Adrenal gland (tissue), 19 donors: ENCODE measurements at places on chromosomes 12 and 14. TPM values are rescaled to one million over a fixed set of nuclear protein-coding genes. Genes with fewer than 3 reads are reported as not detected.
A peak's percentile ranks its signal among the peaks of the same experiment; 100 is the strongest.

- H3K36me3 ChIP-seq: no peaks in the 10 kb centered on the region
- no peak overlapping the region for H3K4me3 ChIP-seq
- peaks cover 8% of the 10 kb centered on the region for H3K4me1 ChIP-seq
- no peak for DNase-seq
Measured at GRCh38 chr12:49643961-49644619, 20.7 kb downstream of the PRPF40B start.

- H3K4me1 ChIP-seq: no peaks in the 10 kb centered on the region
- peak overlapping the region; percentile 83 for H3K27ac ChIP-seq
- H3K27me3 ChIP-seq: no peaks in the 10 kb centered on the region
- peak; percentile 45 for DNase-seq
- H3K4me3 ChIP-seq: peak overlapping the region; percentile 44
Measured at GRCh38 chr14:67533754-67534085, 630 bp downstream of the PLEKHH1 start.

DNA sequence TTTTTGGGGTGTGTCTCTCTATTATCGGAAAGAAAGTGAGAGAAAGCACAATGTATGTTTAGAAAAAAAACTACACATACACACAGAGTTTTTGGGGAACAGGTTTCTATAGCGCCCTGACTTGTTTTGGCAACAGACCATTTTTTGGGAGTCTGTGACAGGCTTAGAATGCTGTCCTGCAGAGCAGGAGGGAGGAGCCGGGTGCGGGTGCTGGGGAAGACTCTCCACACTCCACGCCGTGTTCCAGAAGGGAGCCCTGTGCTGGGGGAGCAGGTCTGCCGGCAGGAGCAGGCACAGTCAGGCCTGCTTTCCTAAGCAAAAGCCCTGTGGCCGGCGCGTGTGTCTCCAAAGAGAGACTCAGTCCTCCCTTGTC, 26.5 kb downstream of the CD9 start:
- no peaks in the 10 kb centered on the region for H3K27me3 ChIP-seq
- H3K36me3 ChIP-seq: peaks cover 21% of the 10 kb centered on the region
- H3K27ac ChIP-seq: peak overlapping the region; percentile 75
- H3K4me3 ChIP-seq: no peak overlapping the region
- peaks cover 91% of the 10 kb centered on the region for H3K4me1 ChIP-seq

DNA sequence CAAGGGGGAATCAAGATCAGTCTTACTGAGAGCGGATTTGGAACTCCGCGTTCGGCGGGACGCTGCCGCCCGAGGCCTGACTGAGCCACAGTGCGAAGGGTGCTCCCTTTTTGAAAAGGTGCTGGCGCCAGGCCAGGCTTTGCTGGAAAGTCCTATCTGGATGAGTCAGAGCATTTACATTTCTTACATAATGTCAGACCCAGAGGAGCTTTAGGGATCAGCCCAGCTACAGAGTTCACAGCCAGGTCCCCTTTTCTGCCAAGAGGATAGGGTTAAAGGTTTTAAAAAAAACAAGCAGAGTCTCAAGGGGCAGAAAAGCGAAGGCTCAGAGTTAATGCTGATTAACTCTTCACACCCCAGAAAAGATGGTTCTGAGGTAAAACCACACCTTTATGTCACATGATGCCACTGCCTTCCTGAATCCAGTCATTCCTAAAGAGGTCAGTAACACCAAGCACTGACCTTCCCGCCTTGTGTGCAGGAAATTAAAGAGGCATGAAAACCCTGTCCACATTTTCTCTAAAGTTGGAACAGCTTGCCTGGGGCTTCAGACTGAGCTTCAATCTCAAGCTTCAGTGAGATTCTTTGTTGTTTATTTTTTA, 11.7 kb upstream of the FBXL14 start:
- no peaks in the 10 kb centered on the region for H3K27me3 ChIP-seq
- no peak overlapping the region for H3K4me3 ChIP-seq
- peak overlapping the region; percentile 87 for H3K27ac ChIP-seq
- DNase-seq: peak; percentile 95
- no peaks in the 10 kb centered on the region for H3K36me3 ChIP-seq

DNA sequence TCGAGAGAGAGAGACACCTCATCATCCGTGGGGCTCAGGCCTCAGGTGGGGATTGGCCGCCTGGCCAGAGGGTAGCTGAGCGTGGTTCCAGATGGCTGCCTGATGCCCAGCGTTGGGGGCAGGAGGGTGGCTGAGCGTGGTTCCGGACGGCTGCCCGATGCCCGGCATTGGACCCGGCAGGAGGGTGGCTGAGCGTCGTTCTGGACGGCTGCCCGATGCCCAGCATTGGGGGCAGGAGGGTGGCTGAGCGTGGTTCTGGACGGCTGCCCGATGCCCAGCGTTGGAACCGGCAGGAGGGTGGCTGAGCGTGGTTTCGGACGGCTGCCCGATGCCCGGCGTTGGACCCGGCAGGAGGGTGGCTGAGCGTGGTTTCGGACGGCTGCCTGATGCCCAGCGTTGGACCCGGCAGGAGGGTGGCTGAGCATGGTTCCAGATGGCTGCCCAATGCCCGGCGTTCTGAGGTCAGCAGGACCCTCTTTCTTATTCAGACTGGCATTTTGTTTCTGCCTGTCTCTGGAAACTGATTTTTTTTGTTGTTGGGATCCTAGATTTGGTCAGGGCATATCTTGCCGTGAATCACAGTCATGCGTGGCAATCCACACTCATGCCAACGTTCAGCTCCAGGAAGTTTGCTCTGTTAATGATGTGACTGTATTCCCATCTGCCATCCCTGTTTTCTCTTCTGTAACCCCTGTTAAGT, 40.7 kb downstream of the GALNT9 start:
- H3K4me3 ChIP-seq: no peak overlapping the region
- H3K27ac ChIP-seq: no peak overlapping the region
- H3K36me3 ChIP-seq: no peaks in the 10 kb centered on the region
- peaks cover 6% of the 10 kb centered on the region for H3K27me3 ChIP-seq

DNA sequence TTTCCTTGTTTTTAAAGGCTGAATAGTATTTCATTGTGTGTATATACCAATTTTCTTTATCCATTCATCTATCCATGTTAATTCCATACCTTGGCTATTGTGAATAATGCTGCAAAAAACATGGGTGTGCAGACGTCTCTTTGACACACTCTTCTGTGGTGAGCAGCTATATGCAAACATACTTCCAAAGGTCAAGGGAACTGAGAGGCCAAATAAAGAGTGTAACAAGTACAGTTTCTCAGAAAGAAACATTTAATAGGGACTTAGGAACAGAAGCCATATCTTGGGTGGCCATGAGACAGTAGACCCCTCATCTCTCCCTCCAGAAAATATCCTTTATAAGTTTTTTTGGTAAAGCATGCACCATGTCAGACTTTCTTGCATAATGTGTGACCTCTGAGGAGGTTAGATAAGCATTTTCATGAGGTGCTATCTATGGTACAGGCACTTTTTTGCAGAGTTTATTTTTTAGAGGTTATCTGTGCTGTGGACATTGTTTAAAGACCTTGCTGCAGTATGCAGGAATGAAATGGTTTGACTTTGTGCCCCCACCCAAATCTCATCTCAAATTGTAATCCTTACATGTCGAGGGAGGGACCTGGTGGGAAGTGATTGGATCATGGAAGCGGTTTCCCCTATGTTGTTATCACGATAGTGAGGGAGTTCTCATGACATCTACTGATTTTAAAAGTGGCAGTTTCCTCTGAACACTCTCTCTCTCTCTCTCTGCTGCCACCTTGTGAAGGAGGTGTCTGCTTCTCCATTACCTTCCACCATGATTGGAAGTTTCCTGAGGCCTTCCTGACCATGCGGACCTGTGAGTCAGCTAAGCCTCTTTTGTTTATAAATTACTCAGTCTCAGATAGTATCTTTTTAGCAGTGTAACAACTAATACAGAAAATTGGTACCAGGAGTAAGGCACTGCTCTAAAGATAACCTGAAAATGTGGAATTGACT, 1202.3 kb downstream of the GALC start:
- H3K4me1 ChIP-seq: no peaks in the 10 kb centered on the region
- H3K27me3 ChIP-seq: no peaks in the 10 kb centered on the region
- no peaks in the 10 kb centered on the region for H3K36me3 ChIP-seq
- H3K27ac ChIP-seq: no peak overlapping the region

DNA sequence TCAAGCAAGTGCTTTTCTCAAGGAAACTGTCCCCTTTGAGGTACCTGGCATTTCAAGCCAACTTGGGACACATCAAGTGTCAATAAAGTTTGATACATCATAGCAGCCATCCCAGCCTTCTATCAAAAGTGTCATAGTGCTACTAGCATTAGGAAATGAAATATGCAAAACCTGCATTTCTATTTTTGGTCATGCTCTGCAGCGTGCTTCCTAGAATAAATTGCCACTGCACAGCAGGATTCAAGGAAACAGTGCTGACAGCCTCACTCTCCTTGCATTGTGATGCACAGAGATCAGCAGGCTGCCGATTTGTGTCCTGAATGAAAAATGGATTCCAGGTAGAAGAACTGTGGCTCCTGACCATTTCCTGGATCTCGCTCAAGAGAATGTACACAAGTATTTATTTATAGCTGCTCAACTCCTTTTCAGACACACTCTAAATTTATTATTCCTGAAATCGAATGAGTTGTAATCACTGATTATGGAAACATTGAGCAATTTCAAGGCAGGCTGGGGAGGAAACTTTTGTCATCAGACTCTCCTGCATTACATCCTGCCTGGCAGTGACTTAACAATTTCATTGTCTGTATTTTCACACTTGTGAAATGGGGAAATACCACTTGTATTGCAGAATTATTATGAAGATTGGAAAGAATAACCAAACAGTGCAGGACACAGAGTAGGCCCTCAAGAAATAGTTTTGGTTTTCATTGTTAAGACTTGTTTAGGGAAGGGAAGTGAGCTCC, 120.9 kb downstream of the SLC38A6 start:
- no peak overlapping the region for H3K27ac ChIP-seq
- H3K36me3 ChIP-seq: no peaks in the 10 kb centered on the region
- H3K27me3 ChIP-seq: no peaks in the 10 kb centered on the region
- H3K4me1 ChIP-seq: peaks cover 25% of the 10 kb centered on the region

GRCh38 chr14:85517114-85517688, 12.7 kb upstream of the FLRT2 start:
- no peaks in the 10 kb centered on the region for H3K36me3 ChIP-seq
- no peak overlapping the region for H3K4me3 ChIP-seq
- no peak for DNase-seq
- no peaks in the 10 kb centered on the region for H3K27me3 ChIP-seq

DNA sequence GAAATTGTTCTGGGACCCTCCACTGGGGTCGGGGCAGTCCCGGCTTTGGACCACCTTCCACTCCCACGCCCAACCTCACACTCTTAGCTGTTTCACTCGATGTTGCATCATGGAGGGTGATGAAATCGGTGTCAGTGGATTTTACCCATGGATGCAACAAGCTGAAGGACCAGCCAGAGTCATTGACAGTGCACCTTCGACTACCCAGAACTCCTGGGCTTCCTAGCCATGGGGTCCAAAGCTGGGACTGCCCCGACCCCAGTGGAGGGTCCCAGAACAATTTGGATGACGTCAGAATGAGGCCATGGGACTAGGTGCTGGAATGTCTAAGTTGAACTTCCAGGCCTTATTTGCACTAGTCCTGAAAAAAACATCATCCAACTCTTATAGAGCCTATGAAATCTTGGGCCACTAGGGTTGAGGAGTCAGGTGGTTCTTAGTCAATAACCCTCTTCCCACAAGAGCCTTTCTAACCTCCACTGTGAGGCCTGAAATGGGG, 882 bp upstream of the IL23A start:
- H3K4me3 ChIP-seq: no peak overlapping the region
- no peaks in the 10 kb centered on the region for H3K27me3 ChIP-seq
- no peak for DNase-seq
- no peak overlapping the region for H3K27ac ChIP-seq
- peaks cover 7% of the 10 kb centered on the region for H3K36me3 ChIP-seq

- no peaks in the 10 kb centered on the region for H3K27me3 ChIP-seq
- H3K27ac ChIP-seq: no peak overlapping the region
Measured at GRCh38 chr12:120091371-120092090, 25.0 kb downstream of the RAB35 start.

DNA sequence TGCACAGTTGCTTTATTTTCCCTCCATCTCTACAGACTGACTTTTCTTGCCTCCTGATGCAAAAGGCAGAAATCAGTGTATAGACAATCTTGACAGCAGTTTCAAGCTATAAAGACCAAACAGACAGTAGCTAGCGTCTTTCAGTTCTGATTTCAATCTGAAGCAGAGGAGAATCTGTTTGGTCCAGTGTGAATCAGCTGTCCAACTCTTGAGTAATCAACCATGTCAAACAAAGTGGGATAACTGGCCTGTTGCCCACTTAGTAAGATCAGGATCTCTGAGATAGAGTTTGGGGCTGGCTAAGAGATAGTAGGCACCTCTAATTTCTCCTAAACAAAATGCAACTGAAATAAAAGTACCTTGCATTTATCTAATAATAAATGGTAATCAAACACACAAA, 797.4 kb upstream of the FBXO33 start:
- no peaks in the 10 kb centered on the region for H3K36me3 ChIP-seq
- no peaks in the 10 kb centered on the region for H3K4me1 ChIP-seq
- no peak for DNase-seq
- no peak overlapping the region for H3K27ac ChIP-seq

DNA sequence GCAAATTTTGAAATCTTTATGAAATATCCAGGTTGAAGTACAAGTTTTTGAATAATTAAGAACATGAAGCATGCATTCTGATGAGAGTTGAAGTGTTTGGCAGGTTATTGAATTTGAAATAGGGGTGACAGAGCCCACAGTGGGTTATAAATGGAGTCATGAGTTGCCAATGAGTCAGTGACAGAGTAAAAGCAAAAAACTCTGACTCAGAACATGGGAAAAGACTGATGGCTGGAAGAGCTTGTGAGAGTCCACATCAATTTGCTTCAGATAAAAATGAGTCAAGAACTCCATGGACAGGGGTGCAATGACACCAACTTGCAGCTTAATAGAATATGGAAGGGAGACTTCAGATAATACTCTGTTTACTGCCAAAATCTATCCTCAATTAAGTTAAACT, 105.3 kb downstream of the SLC6A15 start:
- H3K27me3 ChIP-seq: no peaks in the 10 kb centered on the region
- no peaks in the 10 kb centered on the region for H3K4me1 ChIP-seq
- DNase-seq: no peak
- no peaks in the 10 kb centered on the region for H3K36me3 ChIP-seq
- no peak overlapping the region for H3K27ac ChIP-seq

DNA sequence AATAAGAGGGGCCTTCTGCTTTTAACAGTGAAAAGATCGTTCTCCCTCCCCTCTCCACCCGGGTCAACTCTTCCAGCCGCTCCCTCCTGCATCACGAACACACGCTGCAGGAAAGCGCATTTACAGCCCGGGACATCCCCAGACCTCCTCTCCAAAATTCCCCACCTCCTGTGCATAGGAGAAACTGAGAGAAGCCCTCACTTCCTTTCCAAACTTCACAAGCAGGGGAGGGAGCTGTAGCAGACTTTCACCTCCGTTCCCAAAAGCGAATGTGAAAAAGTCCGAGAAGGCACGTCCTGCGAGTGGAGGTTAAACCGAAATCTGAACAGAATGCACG, 513 bp downstream of the BCAT1 start:
- no peaks in the 10 kb centered on the region for H3K27me3 ChIP-seq
- H3K4me1 ChIP-seq: peaks cover 15% of the 10 kb centered on the region
- H3K36me3 ChIP-seq: no peaks in the 10 kb centered on the region
- H3K27ac ChIP-seq: peak overlapping the region; percentile 64
- DNase-seq: peak; percentile 17
- peak overlapping the region; percentile 72 for H3K4me3 ChIP-seq

- DNase-seq: no peak
- H3K4me1 ChIP-seq: no peaks in the 10 kb centered on the region
- H3K4me3 ChIP-seq: no peak overlapping the region
- no peaks in the 10 kb centered on the region for H3K36me3 ChIP-seq
Measured at GRCh38 chr12:117863002-117863709, 105.6 kb downstream of the KSR2 start.

The OR4K17 gene
- not detected for polyA plus RNA-seq

The CLEC1B gene
- not detected for polyA plus RNA-seq

The ACSM4 gene
- not detected for polyA plus RNA-seq

The KLRF1 gene
- polyA plus RNA-seq: 0.61 TPM

The SMAGP gene
- 10.9 TPM for polyA plus RNA-seq

The MGST1 gene
- 197 TPM for polyA plus RNA-seq
